ENCODE measurements at places on chromosomes 2 and 18.
A peak's percentile ranks its signal among the peaks of the same experiment; 100 is the strongest.

- DNase-seq, result no peak
These were observed 8.6 kb downstream of the XRCC5 start for GRCh38 chr2:216117561-216118340.

GRCh38 chr2:33476793-33477190 lies 343 bp downstream of the RASGRP3 start:
- no peak for DNase-seq

- DNase-seq, result no peak
These were observed 5.0 kb upstream of the SERPINB2 start for GRCh38 chr18:63882333-63883141.

DNA sequence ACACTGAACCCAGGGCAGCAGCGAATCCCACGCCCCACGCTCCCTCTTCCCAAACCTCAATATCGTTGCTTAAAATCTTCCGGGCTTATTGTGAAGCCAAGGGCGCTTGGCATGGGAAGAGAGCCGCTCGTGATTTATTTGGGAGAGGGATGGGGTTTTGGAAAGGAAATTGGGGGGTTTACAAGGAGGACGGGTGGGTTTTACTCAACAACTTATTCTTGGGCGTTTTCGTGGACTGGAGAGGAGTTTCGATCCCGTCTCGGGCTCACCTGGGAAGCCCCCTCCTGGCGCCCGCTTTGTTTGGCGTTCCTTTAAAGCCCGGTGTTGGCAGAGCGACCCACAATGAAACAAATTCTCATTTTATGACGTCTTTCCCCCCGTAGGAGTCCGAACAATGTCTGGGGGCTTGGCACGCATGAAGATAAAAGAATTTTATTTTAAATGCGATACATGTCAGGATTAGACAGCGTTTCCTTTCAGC lies 135.3 kb downstream of the INSIG2 start:
- DNase-seq, result peak; percentile 5

DNA sequence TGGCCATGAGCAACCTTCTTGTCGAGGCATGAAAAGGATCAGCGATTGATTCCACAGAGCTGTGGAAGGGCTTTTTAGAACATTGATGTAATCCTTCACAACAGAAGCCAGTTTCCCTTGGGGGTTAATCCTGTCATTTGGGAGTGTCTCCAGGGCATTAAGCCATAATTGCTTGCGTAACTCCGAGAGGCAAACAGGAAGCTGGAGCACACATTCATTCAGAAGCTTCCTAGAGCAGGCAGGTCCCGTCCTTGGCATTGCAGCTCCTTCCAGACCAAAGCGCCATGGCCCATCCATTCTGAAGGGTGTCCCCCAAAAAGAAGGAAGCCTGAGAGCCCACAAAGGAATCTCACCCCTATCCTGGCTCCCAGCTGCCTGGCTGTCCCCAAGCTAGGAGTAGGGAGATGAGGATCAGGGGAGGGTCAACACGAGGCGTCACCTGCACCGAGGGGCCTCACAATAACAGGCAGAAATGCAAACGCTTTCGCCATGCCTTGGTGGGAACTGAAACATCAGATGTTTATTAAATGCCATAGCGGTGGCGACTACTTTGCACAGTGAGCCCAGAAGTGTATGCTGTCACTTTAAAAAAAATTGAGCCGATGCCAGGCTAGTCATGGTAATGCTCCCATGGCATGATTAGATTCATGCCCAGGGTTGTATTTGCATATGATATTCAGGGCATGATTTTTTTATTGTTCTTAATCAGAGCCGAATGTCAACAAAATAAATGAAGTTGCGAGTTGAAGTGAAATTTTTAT lies 339.4 kb downstream of the BCL11A start:
- no peak for DNase-seq

GRCh38 chr2:226631671-226632070 lies 167.9 kb downstream of the IRS1 start:
- no peak for DNase-seq

DNA sequence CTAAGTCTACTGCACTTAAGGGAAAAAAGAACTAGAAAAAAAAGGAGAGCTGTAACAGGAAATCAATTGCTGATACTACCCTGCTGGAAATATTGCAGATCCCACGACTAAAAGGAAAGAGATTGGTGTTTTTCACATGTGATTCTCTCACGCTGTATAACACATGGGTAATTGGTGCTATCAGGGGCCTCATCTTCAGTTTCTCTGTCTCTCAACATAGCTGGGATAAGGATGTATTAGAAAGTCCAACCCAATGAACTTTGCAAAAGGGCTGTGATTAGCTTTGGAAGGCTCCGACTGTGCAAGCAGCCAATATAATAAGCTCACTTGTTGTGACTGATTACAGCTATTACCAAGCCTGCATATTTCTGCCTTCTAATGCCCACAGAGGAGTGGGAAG lies 133.4 kb downstream of the NRP2 start:
- no peak for DNase-seq

DNA sequence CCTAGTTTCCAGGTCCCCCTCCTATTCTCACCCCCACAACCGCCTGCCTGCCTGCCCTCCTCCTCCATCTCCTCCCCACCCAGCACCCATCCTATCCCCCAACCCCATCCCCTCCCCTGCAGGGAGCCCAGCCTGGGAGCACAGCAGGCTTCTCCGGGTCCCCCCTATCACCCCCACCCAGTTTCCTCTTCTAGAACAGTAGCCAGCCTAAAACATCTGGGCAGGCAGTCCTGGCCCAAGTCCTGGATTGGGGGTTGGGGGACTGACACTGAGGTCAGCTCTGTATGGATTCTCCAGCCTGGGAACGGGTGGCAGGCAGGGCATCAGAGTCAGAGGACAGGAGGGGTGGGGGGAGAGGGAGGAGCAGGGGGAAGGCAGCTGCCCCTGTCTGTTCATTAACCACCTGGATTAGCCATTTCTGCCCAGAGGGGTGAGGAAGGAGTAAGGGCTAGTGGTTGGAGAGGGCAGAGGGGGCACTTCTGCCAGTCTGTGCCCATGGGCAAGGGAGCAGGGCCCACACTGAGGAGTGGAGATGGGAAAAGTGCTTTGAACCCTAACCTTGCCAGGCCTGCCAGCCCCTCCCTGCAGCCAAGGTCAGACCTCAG lies 60.0 kb downstream of the TNS1 start:
- no peak for DNase-seq

DNA sequence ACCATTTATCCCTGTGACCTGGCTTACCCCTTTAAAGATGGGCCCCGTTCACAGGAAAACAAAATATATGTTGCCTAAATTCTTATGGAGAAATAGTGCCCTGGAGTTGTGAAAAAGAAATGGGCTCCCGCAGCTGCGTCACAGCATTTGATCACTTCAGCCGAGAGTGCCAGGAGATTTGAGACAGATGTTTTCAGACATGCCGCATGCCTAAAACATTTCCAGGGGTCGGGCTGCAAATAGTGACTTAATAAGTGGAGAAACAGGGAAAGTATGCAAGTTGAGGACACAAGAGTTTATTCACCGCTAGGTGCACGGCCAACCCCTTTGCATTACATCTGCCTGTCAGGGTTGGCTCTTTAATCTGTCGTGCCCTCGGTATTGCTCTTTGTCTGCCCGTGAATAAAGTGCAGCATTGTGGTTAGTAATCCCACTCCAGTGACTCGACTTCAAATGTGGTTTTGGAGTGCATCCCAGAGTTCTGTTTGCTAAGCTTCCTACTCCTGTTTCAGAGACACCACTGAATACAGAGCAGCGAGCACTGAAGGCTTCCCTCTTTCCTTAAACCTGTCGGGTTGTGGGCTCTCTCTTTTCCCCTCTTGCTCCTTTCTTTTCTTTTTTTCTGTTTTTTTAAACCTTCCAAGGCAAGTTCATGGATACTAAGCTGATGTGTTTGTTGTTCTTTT lies 187.5 kb downstream of the LTBP1 start:
- no peak for DNase-seq

- no peak for DNase-seq
These were observed 446.6 kb upstream of the HNRNPA3 start for GRCh38 chr2:176766005-176766404.

GRCh38 chr2:174336501-174337336 lies 2.0 kb downstream of the SP9 start:
- no peak for DNase-seq

- DNase-seq, result no peak
These were observed 184.6 kb upstream of the BOD1L2 start for GRCh38 chr18:56962322-56962721.

DNA sequence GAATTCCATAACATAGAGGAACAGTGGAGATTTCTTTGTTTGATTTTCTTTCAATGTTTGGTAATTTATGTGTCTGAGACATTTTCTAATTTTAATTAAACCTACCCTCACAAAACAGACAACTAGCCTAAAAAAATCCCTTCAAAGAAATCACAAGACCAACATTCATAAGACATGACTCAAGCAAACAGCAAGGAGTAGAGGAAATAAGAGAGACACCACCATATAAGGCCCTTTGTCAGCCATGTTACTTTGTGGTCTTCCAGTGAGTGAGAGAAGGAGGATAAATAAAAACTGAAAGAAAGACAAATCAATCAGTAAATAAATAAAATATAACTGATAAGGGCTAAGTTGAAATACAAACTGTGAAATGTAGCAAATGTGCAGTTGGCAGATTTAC lies 830.8 kb upstream of the SLC39A10 start:
- no peak for DNase-seq

GRCh38 chr2:191217580-191217979 lies 27.6 kb upstream of the MYO1B start:
- DNase-seq, result no peak

DNA sequence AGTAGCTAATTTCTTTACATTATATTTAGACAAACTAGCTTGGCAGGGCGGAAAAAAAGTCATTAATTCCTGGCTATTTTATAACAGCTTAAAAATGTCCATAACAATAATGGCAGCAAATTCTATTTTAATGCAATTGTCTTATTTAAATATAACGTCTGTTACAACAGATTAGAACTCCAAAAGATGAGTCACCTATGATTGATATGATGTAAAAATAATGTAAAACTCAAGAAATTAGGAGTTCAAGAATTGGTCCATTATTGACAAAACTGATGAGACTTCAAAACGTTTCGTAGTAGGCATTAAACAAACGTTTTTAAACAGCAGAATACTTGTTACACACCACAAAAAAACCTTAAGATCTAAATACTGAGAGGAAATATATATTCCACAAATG lies 2.7 kb downstream of the XPO1 start:
- no peak for DNase-seq

- no peak for DNase-seq
These were observed 45.1 kb downstream of the RHOB start for GRCh38 chr2:20491739-20492531.

DNA sequence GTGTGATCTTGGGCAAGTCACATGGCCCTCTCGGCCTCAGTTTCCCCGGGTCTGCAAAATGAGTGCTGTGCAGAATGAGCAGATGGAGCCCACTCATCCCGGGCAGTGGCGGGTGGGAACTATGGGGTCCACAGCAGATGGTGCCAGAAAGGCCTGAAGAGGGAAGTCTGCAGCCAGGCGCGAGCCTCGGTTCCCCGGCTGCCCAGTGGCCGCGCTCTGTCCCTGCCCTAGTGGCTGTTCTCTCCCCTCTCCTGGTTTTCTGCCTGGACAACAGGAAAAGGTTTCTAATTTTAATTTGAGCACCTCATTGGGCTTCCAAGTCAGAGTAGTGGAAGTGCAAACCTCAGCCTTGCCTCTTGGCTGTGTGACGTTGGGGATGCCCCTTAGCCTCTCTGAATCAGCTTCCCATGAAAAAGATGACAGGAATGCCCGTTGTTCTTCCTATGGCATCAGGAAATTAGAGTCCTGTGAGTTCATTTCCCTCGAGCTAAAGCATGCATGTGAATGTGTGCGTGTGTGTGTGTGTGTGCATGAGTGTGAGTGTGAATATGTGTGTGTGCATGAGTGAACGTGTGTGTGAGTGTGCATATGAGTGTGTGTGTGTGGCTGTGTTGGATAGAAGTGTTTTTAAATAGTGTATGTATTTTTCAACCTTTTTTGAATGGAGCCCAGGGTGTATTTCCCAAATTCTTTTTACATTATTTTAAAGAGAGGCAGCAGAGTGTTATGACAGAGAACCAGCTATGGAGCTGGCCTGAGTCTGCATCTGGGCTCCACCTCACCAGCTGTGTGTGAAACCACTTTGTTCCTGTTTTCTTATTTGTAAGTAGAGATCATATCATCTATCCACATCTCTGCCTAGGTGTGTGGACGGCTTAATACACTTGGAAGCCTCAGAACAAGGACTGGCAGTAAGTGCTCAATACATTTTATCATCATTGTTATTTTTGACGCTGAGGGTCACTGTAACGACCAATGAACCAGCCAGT lies 41.3 kb downstream of the RRM2 start:
- DNase-seq, result no peak

GRCh38 chr18:22391407-22392345 lies 26.0 kb downstream of the CTAGE1 start:
- DNase-seq, result peak; percentile 17

DNA sequence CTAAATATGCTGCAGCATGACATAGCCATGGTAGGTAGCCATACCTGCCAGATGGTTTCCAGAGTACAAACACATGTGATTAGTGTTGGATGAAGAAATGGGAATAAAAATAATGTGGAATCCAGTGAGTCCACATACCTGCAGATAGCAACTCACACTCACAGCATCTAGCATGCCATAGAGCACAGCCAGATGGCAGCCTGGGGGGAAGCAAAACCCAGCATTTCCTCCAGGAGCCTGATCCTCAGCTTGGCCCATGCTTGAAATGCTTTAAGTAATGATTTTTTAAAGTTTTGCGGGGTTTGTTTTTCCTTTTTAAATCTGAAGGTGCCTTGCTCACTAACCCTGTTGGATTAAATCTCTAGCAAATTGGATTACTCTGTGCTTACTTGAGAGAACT lies 535.1 kb downstream of the STK39 start:
- DNase-seq, result no peak

DNA sequence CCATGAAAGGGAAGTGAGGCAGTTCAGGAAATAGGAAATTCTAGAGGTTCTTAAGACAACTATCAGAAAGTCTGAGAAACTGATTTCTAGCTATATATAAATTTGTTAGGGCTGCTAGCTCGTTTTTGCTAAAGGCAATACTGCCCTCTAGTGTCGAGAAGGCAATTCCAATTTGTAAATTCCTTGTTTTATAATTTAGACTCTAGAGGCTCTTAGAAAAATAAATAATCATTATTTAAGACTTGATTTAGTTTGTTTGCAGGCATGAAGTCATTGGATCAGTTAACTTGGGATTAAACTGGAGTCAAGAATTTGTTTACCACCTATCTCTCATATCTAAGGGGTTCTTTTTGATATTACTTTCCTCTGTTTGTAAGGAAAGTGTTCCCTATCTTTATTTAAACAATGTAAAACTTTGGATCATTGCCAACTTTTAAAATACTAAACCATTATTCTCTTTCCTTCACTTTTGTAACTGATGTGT lies 66.2 kb downstream of the ACVR2A start:
- peak; percentile 43 for DNase-seq

Data from central memory CD4-positive, alpha-beta T cell (primary cell).